ENCODE measurements at places on chromosomes 3 and 15.

- DNase-seq = no peak
Measured at GRCh38 chr15:101558221-101558941, 68.9 kb upstream of the PCSK6 start.

DNA sequence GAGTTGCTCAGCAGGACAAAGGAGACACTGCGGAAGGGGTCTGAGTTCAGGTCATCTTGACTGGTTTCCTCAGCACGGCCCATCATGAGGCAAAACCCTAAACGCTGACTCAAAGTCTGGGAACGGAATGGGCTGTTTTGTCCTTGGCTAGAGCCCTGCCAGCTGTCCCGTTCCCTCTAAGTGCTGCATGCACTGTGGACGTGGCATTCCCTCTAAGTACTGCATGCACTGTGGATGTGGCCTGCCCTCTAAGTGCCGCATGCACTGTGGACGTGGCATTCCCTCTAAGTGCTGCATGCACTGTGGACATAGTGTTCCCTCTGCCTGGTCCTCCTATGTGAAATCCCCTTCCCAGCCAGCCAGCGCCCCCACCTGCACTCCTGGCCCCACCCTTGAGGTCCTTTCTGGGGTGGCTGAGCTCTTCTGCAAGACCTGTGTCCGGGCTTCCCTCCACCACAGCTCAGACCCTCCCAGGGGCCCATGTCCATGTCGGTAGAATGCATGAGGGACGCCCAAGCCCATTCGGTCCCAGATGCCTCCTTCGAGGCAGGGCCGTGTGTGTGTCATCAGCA, 36.7 kb downstream of the TM2D3 start:
- DNase-seq = no peak

- DNase-seq = no peak
Measured at GRCh38 chr15:60731583-60732130, 252.7 kb upstream of the ICE2 start.

DNA sequence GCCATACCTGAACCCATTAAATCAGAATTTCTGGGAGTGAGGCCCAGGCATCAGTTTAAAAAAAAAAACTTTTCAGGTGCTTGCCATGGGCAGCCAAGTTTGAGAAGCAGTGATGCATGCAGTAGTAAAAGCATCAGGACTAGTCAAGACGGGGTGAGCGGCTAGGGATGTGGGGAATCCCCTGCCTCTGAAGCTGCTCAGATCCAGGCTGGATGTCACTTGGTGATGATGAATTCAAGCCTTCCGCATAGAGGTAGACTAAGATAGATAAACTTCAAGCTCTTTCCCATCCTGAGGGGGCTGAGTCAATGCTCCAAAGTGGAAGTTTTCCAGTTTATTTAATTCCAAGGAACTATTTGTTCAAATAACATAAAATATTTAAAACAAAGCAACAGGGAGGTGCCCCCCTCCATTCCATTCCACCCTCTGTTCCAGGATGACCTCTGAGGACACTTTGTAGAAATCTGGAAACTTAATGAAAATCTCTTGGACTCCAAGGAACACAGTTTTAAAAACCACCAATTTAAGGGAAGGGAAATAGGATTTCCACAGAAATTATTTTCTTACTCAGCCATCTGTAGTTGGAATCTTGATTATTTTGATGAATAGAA, 100.4 kb upstream of the NR2E3 start:
- no peak for DNase-seq

DNA sequence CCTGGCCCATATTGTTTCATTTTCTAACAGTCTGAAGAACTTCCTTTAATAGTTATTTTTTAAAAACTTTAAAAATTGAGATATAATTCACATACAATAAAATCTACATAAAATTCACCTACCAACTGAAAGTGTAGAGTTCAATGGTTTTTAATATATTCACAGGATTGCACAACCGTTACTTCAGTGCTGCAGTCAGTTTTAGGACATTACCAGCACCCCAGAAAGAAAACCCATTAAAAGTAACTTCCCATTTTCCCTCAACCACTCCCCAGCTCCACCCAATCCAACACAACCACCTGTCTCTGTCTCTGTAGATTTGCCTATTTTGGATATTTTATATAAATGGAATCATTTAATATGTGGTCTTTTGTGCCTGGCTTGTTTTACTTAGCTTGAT, 29.6 kb downstream of the MGA start:
- DNase-seq = no peak

DNA sequence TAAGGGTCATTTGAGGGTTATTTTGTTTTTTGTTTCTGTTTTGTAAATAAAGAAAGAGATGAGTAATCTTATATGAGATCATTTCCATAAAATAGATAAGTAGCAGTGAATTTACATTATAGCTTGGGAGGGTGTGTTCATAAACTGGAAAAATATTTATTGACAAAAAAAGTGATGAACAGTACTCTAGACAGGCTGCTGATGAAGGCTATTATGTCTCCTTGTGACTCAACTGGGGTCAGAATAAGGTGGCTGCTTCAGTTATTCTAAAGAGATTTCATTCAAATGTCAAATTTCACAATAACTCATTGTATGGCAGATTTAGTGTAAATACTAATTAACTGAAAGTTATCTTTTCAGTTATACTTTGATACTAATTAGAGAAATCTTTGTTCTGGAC, 251.1 kb upstream of the CMC1 start:
- DNase-seq = no peak

GRCh38 chr15:70347321-70348225, 249.9 kb upstream of the TLE3 start:
- DNase-seq = no peak

DNA sequence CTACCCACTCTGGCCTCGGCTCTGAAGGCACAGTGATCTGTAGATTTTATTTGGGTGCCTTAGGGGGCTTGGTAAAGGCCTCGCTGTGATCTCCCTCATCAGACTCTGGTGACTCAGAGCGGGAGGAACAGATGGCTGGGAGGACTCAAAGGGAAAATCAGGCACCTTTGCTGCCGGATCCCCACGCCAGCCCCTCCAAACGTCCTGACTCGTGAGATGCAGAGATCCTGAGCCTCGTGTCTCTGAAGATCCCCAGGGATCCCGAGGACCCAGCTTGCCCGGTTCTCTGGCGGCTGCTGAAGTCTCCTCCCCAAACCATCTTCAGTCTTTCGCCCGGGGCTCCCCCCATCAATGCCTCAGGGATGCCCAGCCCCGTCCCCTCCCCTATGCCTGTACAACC, 32.8 kb downstream of the MUC20 start:
- no peak for DNase-seq

- no peak for DNase-seq
Measured at GRCh38 chr3:127663151-127663550, 9.6 kb upstream of the ABTB1 start.

DNA sequence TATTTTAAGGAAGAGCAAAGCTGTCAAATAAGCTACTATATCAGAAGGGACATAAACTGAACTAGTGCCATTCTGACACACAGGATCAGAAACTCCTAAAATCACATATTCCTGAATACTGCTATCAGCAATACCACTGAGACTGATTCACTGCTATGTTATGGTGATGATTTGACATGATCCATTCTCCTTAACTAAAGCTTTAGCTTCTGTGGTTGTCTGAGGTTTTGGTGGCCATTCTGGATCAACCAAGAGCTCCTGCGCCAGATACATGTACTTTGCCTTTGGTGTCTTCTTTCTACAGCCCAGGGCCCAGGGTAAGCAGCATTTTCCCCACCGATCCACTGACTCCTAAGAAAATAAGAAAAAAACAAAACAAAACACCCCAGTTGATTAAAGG, 6.7 kb upstream of the GP5 start:
- DNase-seq = no peak

DNA sequence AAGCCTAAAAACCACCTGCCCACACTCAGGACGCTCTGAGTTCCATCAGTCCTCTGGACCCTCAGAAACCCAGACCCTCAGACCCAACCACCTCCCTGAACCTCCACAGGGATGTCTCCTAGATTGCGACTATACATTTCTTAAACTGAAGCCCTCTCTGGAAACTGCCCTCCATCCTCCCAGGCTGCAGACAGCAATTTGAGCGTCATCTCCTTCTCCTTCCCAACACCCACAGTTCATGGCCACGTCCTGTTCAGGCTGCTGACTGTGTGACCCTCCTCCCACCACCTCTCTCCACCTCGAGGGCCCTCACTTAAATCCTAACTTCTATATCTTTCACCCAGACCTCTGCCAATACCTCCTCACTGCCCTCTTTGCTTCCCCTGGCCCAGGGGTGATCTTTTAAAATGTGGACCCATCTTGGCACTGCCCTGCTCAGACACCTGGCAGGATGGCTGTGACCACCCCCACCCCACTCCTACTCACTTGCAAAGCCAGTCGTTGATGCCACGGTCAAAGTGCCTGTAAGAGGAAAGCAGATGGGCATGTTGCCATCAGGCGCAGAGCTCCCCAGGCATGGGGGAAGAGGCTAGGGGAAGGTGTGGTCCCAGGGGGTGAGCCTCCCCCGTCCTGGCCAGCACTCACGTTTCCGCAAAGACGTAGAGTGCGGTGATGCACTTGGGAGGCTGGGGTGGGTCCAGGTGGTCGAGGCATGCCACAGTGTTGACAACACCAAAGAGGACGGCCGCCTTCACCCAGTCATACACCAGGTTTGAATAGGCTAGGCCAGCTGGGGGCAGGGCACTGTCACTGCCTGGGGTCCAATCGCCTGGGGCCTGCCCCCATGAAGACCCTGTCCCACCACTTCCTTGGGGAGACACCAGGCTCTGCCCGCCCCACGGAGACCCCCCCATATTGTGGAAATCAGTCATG, 6.0 kb downstream of the HHATL start:
- no peak for DNase-seq

- no peak for DNase-seq
Measured at GRCh38 chr15:66212563-66212921, 41.0 kb downstream of the MEGF11 start.

All from NCI-H1417 treated with DMSO at 0.1 percent for 48 hours (cell line).